ENCODE measurements at places on chromosomes 16 and 17.

DNA sequence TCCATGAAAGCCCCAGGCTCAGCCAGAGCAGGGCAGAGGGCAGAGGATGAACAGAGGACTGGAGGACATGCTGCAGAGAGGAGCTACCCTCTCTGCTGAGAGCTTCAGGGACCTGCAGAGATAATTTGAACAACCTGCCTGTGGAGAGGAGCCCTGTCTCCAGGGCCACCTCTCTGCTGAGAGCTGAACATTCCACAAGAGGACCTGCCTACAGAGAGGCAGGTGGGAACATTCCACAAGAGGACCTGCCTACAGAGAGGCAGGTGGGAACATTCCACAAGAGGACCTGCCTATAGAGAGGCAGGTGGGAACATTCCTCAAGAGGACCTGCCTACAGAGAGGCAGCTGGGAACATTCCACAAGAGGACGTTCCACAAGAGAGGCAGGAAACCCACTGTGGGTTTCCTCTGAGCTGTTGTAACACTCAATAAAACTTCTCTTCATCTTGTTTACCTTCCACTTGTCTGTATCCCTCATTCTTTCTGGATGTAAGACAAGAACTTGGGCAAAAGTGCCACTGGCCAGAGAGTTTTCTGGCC is 551.9 kb upstream of the CA10 start:
- DNase-seq = no peak

- peak; percentile 85 for DNase-seq
Measured at GRCh38 chr16:54447576-54448440, 161.2 kb upstream of the IRX3 start.

- no peak for DNase-seq
Measured at GRCh38 chr16:17446661-17447060, 24.1 kb downstream of the XYLT1 start.

DNA sequence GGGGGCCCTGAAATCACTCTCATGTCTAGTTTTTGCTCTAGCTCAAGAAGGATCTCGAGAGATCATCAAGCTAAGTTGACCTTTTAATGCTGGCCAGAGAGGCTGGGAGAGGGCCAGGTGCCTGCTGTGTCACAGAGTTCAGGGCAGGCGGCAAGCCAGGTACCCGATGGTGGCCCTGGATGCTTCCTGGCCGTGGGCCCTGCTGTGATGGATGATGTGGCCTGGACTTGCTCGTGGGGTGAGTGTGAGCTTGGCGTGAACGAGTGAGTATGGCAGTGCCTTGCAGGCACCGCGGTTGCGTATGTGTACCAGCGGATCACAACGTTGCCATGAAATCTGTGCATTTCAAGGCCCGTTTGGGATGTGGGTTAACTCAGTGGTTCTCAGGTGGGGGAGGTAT is 7.4 kb downstream of the IRF8 start:
- no peak for DNase-seq

DNA sequence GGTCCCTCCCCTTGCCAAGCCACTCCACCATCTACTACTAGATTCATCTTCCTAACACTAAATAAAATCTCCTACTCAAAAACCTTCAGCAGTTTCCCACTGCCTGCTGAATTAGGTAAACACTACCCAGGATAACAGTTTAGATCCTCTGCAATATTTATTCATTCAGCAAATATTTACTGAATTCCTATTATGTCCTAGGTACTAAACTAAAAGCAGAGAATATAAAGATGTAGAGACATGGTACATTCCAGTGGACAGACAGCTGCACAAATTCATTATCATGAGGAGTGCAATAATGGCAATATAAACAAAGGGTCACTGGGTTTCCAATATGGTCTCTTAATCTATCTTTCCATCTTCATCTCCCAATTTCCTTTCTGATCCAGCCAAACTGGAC is 30.7 kb upstream of the HOXB13 start:
- no peak for DNase-seq

- DNase-seq = peak; percentile 25
Measured at GRCh38 chr17:46190763-46191162, 2.5 kb downstream of the KANSL1 start.

DNA sequence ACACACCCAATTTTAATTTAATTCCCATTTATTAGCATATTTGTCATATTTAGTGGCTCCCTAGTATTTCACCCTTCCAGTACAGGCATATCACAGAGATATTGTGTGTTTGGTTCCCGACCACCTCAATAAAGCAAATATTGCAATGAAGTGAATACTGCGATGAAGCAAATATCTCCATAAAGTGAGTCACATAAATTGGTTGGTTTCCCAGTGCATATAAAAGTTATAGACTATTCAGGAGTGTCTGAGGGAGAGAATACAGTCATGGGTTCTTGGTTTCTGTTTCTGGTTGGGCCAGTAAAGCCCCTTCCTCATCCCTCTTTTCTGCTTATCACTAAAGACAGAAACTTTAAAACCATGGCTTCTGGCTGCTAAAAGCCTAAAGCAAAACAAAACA is 295.4 kb upstream of the AXIN2 start:
- DNase-seq = peak; percentile 42

- DNase-seq = no peak
Measured at GRCh38 chr17:5763595-5764306, 179.4 kb upstream of the NLRP1 start.

- no peak for DNase-seq
Measured at GRCh38 chr16:77955127-77955526, 67.2 kb upstream of the CLEC3A start.

DNA sequence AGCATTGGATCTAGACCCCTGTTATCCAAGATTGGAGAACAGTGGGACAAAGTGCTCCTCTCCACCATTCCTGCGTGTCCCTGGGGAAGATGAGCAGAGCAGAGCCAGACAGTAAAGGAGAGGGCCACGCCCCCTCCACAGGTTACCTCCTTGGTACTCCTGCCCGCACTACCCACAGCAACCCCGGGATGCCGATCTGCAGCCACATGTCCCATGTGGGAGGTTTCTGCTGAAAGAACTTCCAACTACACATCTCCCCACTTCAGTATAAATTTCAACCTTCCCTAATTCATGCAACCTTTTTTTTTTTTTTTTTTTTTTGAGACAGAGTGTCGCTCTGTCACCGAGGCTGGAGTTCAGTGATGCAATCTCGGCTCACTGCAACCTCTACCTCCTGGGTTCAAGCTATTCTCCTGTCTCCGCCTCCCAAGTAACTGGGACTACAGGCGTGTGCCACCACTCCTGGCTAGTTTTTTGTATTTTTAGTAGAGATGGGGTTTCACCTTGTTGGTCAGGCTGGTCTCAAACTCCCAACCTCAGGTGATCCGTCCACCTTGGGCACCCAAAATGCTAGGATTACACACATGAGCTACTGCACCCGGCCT is 2.3 kb downstream of the RAB37 start:
- no peak for DNase-seq

GRCh38 chr17:45228763-45229539 is 7.3 kb downstream of the FMNL1 start:
- DNase-seq = peak; percentile 90

DNA sequence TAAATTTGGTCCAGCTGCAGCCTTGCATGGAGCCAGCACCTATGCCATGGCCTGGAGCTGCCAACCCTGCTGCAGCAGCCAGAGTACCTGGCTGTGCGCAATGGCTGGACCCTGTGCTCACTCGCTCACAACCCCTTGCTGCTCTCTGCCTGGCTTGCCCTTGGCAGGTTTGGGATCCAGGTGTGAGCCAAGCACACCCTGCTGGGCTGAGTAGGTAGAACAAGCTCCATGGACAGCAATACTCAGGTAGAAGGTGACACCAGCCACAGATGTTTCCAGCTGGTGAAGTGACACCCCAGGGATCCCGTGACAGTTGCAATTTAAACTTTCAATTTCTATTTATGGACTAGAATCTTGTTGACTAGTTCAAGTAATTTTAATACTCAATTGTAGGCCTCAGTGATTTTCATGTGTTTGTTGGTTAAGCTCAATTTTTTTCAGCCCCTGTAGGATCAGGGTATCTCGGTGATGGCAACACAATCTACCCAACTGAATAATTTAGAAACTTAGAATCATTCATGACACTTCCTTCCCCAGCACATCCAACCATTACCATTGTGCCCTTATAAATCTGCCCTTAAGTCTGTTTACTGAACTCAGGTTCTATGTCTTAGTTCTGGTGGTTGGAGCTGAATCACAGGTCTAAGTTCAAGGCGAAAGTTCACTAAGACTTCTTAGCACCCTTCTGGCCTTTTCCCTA is 480.0 kb downstream of the PMP22 start:
- DNase-seq = no peak

GRCh38 chr17:77924757-77925336 is 33.7 kb upstream of the TNRC6C start:
- peak; percentile 9 for DNase-seq

- DNase-seq = no peak
Measured at GRCh38 chr17:46135879-46136563, 57.2 kb downstream of the KANSL1 start.

GRCh38 chr17:28861393-28862203 is 6.8 kb downstream of the ERAL1 start:
- DNase-seq = no peak

- peak; percentile 91 for DNase-seq
Measured at GRCh38 chr17:70405492-70406220, 236.3 kb downstream of the KCNJ2 start.

DNA sequence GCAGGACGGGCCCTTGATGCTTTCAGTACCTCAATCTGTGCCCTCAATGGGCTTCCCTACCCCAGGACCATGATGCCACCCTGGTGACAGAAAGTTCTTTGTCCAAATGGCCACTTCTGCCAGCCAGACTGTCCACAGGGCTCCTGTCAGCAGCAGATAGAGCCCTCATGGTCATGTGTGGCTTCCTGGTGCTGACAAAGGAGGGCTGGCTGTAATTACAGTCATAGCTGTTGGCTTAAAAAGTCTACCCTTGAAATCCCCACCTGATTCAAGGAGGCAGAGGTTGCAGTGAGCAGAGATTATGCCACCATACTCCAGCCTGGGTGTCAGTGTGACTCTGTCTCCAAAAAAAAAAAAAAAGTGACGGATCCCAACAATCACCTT is 3.3 kb downstream of the TRPV2 start:
- no peak for DNase-seq
